ENCODE measurements at places on chromosomes 2 and 18. TPM values are rescaled to one million over a fixed set of nuclear protein-coding genes. Genes with fewer than 3 reads are reported as not detected.

The SFTPB gene
- not detected for total RNA-seq

The ERFE gene
- 2.8 TPM for total RNA-seq

The EGR4 gene
- 0.14 TPM for total RNA-seq

The ALKAL2 gene
- total RNA-seq = not detected

The UGT1A1 gene
- not detected for total RNA-seq

The CDKL4 gene
- 14.3 TPM for total RNA-seq

The REEP1 gene
- 0.22 TPM for total RNA-seq

The CCDC102B gene
- total RNA-seq = 7.5 TPM

The EVX2 gene
- not detected for total RNA-seq

The KIDINS220 gene
- total RNA-seq = 21.2 TPM

The FOXD4L1 gene
- total RNA-seq = 0.72 TPM

The AQP12A gene
- total RNA-seq = not detected

The ASB18 gene
- not detected for total RNA-seq

The GATA6 gene
- total RNA-seq = not detected

The DQX1 gene
- total RNA-seq = 1.4 TPM

The DYNAP gene
- total RNA-seq = not detected

The NEB gene
- 1.4 TPM for total RNA-seq

The SERPINB11 gene
- total RNA-seq = not detected

The CLASP1 gene
- 102 TPM for total RNA-seq

The MRO gene
- total RNA-seq = 4.9 TPM

The C2orf72 gene
- not detected for total RNA-seq
